Transverse colon (tissue), 4 donors: ENCODE measurements at places on chromosomes 13 and 19.

DNA sequence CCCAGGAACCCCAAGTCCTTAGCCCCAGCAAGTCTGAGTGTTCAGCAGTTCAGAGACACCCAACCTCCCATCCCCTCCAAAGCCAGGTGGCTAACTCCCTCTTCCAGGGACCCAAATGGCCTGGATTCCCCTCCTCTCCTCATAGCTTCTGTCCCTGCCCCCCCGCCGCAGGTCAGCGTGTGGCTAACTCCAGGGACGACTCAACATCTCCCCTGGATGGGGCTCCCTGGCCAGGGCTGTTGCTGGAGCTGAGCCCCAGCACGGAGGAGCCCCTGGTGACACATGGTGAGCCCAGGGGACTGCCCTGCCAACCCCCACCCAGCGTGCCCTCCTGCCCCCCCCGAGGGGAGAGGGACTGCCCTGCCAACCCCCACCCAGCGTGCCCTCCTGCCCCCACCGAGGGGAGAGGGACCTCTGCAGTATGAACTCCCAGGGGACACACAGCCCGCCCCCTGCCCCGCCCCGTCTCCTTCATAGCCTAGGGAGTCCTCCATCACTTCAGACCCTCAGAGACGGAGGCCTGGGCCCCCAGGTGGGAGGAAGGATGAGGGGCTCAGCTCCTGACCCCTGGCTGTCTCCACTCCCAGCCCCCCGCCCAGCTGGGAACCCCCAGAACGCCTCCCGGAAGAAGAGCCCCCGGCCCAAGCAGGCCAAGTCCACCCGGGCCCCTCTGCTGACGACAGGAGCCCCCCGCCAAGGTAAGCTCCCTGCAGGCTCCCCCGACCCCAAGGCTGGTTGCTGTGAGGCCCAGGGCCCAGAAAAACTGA is 1.7 kb downstream of the SSC5D start:
- DNase-seq = no peak

GRCh38 chr13:46962281-46962941 is 65.6 kb upstream of the HTR2A start:
- no peak for DNase-seq

- no peak for DNase-seq
Observed at GRCh38 chr19:55508120-55508519, 19.9 kb downstream of the SSC5D start.

- DNase-seq = no peak
Observed at GRCh38 chr19:31179471-31179852, 169.8 kb downstream of the TSHZ3 start.

DNA sequence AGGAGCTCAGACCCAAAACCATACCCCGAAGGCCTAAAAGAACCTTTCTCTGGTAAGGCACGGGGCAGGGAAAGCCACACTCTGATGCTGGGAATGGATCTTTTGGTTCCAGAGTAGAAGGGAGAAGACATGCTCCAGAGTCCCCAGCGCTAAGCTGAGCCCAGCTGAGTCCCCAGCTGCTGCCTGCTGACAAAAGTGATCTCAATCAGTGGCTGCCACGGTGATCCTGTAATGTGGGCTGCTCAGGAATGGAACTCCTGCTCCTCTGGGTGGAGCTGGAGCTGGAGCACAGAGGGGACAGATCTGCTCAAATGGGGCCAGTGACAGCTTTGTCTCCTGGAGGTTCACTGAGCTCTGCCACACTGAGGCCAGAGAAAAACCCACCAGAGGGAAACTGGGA is 70.5 kb downstream of the MLLT1 start:
- DNase-seq = no peak

GRCh38 chr19:49985871-49986270 is 24.9 kb upstream of the SIGLEC11 start:
- DNase-seq = no peak

- no peak for DNase-seq
Observed at GRCh38 chr13:47813718-47814117, 187.4 kb downstream of the SUCLA2 start.

DNA sequence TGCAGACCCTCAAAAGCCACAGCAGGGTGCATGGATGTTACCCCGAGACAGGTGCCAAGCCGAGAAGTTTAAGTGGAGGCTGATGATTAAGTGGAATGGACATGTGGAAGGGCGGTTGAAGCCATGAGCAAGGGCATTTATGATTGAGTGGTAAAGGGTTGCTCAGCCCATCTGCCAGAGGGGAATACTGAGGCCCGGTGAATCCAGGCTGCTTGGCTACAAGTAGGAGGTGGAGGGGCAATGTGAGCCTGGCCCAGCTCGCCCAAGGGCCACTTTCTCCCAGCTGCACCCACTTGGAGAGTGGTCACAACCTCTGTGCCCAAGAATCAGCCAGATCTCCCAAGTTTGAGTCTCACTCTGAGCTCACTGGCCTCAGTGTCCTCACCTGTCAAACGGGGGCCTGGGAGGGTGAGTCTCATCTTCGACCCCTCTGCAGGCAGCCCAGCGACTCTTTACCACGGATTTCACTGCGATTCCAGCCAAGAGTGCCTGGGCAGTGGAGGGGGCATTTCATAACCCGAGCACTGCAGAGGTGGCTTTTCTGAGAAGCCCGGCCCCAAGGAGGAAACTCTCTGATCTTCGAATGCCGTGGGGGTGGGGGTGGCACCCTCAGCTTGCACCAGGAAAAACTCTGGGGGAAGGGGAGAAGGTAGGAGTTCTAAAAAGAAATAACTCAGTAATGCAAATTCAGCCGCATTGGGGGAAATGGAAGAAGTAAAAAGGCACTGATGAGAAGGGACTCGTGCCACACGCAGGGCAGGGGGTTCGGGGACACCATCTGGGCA is 62.9 kb upstream of the KLF2 start:
- DNase-seq = no peak

DNA sequence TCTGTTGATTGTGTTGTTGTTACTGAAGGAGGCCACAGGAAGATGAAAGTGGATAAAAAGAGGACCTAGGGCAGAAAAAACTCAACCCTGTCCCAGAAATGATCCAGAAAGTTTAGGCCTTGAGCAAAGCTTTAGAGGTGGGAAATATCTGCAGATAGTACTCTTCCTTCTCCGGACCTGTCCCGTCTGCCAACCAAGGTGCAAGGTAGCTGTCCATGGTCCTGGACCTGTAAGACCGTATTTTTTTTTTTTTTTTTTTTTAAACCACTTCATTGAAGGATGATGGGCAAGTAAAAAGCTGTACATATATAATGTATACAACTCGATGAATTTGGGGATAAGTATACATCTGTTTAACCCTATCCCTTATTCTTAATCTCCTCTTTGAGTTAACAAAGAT is 225.9 kb downstream of the OLFM4 start:
- DNase-seq = no peak

GRCh38 chr13:41459432-41460073 is 2.2 kb downstream of the RGCC start:
- no peak for DNase-seq

DNA sequence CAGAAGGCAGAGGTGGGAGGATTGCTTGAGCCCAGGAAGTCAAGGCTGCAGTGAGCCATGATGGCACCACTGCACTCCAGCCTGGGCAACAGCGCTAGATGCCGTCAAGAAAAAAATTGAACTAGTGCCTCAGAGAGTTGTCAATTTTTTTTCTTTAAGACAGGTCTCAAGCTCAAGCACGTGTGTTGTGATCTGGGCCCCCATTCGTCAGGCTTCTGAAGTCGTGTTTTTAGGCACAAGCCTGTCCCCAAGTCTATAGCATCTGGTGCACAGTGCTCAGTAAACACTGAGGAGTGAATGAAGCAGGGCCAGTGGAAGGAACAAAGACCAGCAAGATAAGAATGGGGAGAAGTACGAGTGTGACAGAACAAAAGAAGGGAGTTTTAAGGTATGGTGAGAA is 23.7 kb upstream of the LAMP1 start:
- no peak for DNase-seq

GRCh38 chr13:77919921-77920294 is 1.3 kb upstream of the EDNRB start:
- no peak for DNase-seq

GRCh38 chr13:89565476-89566100 is 1781.9 kb upstream of the MIR17HG start:
- DNase-seq = no peak

- no peak for DNase-seq
Observed at GRCh38 chr13:66703597-66703996, 526.5 kb downstream of the PCDH9 start.

GRCh38 chr19:41355802-41356201 is 2.1 kb upstream of the TGFB1 start:
- no peak for DNase-seq
